ENCODE measurements at places on chromosomes 4 and X.
A peak's percentile ranks its signal among the peaks of the same experiment; 100 is the strongest.

DNA sequence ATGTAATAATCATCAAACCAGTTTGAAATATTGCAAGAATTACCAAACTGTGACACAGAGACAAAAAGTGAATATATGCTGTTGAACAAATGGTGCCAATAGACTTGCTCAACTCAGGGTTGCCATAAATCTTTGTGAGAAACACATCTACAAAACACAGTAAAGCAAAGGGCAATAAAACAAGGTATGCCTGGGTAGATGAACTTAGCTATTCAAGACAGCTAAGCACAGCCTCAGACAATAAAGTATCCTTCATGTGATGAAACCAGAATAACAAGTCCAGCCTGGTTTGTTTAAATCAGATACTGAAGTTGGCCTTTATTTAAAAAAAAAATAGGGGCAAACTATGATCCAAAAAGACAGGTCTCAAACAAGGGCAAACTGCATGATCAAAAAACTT, 19.2 kb downstream of the LAMTOR3 start:
- ATAC-seq: peak; percentile 50

GRCh38 chrX:13742397-13743176, 8.0 kb downstream of the OFD1 start:
- no peak for ATAC-seq

GRCh38 chr4:73998040-73999011, at the start of gene CXCL5:
Gene CXCL5 (minus strand): TSS chr4:73998677. CDS start chr4:73998581, 96 bp downstream.
- peak; percentile 46 for ATAC-seq

GRCh38 chrX:46850771-46851170, 13.9 kb downstream of the RP2 start:
- no peak for ATAC-seq

- ATAC-seq: no peak
Measured at GRCh38 chrX:117538178-117539089, 578.2 kb downstream of the KLHL13 start.

DNA sequence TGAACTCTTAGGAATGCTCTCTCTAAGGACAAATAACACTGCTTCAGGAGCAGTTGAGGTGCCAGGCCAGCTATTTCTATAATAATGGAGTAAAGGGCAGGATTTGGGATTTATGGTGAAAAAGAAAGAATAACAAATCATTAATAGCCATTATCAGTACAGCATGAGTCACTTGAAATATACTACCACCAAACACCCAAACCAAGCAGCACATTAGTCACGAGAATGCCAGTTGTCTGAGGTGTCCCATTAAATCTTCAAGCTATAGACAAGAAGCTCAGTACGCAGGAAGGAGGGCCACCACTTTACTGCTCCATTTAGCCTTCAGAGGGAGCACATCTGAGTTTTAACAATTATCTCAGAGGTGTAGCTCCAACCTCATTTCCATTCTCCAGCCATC, 106.8 kb upstream of the MAGEA10 start:
- no peak for ATAC-seq

DNA sequence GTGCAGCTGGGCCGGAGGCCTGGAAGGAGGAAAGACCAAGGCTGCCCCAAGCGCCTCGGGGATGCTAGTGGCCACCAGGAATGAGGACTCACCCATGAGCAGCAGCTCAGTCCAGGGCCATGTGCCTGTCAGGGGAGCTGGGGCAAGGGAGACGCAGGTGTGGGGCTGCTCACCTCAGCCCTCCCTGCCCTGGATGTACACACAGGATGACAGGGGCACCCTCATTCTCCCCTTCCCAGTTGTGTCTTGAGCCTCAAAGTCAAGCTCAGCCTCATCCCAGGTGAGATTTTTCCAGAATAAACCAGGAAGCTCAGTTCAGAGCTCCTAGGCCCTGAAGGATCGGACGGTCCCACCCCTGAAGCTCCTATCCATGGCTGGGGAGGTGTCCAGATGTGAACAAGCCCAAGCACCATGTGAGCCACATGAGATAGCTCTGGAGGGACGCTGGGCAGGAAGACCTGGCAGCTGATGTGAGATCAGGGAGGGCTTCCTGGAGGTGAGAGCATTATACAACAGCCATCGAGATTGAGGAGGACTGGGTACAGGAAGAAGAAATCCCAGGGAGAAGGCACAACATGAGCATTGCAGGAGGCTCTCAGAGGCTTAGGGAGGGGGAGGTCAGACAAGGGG, 23.0 kb downstream of the HTRA3 start:
- ATAC-seq: no peak

DNA sequence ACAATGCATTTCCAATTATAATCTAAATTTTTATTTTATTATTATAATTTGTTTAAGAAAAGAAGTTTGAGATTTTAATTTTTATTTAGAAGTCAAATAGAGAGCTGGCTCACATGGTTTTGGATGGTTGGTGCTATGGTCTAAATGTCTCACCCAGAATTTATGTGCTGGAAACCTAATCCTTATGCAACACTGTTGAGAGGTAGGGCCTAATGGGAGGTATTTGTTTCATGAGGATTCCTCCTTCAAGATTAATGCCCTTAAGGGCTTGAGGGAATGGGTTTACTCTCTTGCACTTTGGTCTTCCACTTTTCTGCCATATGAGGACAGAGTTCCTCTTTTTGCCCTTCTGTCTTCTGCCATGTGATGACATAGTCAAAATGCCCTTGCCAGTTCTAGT, 960.5 kb upstream of the IGFBP7 start:
- no peak for ATAC-seq

DNA sequence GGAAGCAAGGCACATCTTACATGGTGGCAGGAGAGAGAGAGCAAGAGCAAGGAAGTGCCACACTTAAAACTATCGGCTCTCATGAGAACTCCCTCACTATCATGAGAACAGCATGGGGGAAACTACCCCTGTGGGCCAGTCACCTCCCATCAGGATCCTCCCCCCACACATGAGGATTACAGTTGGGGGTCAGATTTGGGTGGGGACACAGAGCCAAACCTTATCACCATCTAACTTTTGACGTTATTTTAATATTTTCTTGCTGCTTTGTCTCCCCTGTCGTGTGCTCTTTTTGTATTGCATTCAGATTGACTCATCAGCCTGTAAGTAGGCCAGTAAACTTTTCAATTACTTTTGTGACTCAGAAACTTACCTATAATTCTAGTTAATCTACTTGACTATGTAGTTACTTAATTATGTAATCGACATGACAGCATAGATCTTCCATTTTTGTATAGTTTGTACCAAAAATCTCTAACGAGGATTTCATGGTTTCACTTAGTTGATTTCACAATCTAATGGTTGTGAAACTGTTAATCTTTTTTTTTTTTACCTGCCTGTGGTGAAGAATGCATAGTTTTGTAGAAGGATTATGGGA, 18.3 kb downstream of the STIM2 start:
- peak; percentile 91 for ATAC-seq

DNA sequence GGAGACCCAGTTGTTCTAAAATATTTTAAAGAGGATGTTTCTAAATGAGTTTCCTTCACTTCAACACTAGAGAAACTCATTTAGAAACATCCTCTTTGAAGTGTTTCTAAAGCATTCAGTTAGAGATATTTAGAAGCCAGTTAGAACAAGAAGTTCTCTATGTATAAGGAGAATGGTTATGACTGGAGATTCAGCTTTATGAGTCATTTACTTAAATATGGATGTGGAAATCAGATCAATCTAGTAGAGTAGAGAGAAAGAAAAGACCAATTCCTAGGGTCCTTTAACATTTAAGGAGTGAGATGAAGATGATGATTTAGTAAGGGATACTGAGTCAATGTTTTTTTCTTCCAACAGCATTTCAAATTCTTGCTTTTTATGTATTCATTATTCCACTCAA, 234.1 kb downstream of the GRXCR1 start:
- no peak for ATAC-seq

DNA sequence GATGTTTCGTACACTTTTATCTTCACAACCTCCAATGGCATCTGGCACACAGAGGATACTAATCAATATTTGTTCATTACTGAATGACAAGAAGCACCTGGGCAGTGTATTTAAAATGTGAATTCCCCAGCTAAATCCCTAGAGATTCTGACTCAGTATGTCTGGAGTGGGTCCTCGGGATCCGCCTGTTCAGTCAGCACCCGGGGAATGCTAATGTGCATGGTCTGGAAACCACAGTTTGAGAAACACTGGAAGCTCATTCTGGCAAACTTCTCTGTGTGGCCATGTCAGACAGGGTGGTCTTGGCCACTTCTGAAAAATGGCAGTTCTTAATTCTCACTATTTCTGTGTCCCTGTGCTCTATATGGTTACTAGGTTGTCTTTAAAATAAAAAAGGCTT, 138.8 kb upstream of the VCX start:
- no peak for ATAC-seq

- no peak for ATAC-seq
Measured at GRCh38 chrX:23980011-23980441, 47.0 kb downstream of the KLHL15 start.

- ATAC-seq: no peak
Measured at GRCh38 chrX:124433186-124433585, 86.8 kb downstream of the SH2D1A start.

DNA sequence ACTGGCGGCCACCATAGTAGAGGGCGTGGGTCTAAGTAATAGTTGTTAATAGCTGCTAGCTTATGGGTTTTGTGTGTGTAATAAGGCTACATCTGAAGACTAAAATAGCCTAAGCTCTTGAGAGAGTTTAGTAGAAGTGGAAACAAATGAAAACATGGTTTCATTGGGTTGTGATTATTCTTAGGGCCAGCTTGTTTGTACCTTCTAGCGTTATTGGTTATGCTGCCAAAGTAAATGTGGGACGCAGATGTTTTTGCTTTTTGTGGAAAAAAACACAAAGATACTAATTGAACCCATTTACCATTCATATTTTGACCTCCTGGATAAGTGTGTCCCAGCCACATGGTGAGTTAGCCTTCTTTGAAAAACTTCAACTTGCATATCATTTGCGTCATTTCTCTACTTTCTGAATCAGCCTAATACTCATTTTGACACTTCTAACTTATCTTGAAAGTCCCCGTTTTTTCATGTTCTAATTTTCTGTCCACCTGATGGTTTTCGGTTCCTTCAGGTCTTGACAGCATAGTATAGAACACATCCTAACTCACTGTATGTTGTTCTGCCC, 305.3 kb downstream of the FRMPD4 start:
- no peak for ATAC-seq

- no peak for ATAC-seq
Measured at GRCh38 chr4:19580095-19580494, 671.6 kb upstream of the SLIT2 start.

GRCh38 chrX:6644411-6644810, 109.5 kb upstream of the VCX3A start:
- no peak for ATAC-seq

DNA sequence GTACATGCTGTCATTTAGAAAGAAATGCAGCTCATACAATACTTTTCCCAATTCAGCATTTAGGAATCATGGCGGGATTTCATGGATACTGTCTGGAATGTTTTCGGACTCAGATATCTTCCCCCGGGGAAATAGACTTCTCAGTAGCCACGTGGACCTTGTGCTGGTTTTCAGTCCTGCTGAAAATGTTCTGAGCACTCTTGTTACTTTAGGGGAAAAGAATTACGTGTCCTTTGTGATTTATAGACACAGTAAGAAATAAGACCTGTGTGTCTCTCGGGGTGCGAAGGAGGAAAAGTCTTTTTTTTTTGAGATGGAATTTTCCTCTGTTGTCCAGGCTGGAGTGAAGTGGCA, 3.8 kb downstream of the CD99 start:
- ATAC-seq: no peak

All from esophagus mucosa (tissue), 1 donor.